Hippocampal formation (tissue), 2 donors: ENCODE measurements at places on chromosomes 7 and 10.

GRCh38 chr10:125774581-125775191 lies 935 bp downstream of the MMP21 start:
- DNase-seq, result no peak

- no peak for DNase-seq
Measured at GRCh38 chr10:114021154-114021553, 22.5 kb upstream of the ADRB1 start.

- DNase-seq, result no peak
Measured at GRCh38 chr10:6721964-6722615, 142.0 kb upstream of the PRKCQ start.

DNA sequence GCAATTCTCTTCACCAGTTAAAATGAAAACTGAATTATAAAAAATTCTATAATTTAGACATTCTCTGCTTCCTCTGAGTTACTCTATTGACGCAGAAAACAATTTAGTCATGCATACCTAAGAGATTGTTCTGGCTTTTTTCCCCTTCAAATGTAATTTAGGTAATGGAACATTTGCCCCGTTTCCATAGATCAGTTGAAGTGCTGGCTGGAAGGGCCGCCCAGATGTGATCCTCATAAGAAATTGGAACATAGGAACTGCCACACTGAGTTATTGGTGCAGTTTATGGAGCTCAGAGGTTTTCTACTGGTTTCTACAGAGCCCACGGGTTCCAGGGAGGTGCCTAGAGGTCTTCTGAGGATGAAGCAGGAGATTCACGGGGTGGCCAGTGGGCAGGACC lies 581.7 kb downstream of the SDK1 start:
- DNase-seq, result no peak

GRCh38 chr10:126663880-126664279 lies 6.6 kb downstream of the C10orf90 start:
- DNase-seq, result no peak

GRCh38 chr10:33115738-33116719 lies 158.0 kb upstream of the ITGB1 start:
- no peak for DNase-seq

DNA sequence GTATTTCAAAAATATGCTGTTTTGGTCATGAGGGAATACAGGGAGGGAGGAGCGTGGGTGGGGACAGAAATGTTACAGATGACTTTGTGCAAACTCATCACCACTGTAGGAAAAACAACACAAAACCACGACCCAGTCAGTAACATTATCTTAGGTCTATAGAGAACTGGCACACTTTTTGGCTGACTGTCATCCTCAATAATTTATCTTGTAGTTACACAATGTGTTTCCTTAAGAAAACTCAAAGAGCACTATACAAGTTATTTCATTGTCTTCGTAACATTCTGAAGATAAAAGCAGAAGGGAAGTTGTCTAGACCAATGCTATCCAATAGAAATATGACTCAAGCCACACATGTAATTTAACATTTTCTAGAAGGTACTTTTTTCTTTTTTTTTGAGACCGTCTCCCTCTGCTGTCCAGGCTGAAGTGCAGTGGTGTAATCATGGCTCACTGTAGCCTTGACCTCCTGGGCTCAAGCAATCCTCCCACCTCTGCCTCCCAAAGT lies 16.9 kb upstream of the CDK14 start:
- no peak for DNase-seq

DNA sequence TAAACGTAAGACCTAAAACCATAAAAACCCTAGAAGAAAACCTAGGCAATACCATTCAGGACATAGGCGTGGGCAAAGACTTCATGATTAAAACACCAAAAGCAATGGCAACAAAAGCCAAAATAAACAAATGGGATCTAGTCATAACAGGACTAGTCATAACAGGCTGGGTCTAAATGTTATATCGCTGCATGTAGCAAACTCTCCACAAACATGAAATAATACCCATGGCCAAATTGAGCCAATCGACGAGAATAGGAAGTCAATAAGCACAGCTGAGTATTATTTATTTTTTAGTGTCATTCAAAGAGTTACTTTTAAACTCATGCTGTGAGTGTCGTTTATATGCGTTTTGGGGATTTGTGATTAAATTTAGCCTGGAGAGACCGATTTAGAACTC lies 225.1 kb downstream of the TFEC start:
- no peak for DNase-seq

- DNase-seq, result no peak
Measured at GRCh38 chr7:96016056-96016586, 243.8 kb downstream of the DYNC1I1 start.

GRCh38 chr7:145212050-145212449 lies 376.2 kb upstream of the TPK1 start:
- DNase-seq, result peak; percentile 39

GRCh38 chr7:2750004-2750407 lies 62.0 kb downstream of the AMZ1 start:
- no peak for DNase-seq

- DNase-seq, result no peak
Measured at GRCh38 chr7:74028321-74028838, 407 bp downstream of the ELN start.

DNA sequence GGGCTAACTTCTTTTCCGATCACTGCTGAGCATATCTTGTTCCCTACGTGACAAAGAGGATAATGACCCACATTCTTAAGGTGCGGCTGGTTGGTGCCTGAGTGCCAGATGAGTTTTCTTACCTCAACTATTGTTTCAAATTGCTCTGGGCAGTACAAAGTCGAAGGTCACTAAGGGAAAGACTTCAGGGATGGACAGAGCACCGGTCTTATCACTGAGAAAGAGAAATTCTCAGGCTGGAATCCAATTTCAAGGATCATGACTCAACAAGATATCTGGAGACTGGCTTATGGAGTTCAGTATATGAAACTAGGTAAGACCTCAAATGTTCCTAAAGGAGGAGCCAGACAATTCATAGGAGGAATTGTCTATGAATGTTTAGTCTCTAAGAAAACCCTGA lies 780.3 kb downstream of the SUGCT start:
- no peak for DNase-seq

GRCh38 chr7:19530852-19531251 lies 178.0 kb downstream of the POLR1F start:
- DNase-seq, result no peak

GRCh38 chr7:11436773-11437524 lies 395.0 kb downstream of the THSD7A start:
- no peak for DNase-seq

DNA sequence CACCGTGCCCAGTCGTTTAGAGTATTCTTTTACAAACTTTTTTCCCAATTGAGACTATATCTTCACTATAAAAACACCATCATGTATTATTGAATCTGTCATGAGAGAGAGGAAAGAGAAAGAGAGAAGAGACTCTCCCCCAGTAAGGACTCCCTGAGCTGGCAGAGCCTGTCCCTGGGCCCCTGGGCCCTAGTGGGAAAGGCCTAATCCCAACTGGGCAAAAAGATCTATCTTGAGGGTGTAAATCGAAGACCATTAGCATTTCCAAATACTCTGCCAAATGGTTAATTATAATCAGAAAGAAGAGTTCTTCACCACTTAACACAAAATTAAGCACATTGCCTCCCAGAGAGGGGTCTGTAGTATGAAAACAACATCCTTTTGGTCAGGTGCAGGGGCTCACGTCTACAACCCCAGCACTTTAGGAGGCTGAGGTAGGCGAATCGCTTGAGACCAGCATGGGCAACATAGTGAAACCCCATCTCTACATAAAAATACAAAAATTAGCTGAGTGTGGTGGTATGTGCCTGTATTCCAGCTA lies 108.2 kb downstream of the SKIDA1 start:
- DNase-seq, result no peak

DNA sequence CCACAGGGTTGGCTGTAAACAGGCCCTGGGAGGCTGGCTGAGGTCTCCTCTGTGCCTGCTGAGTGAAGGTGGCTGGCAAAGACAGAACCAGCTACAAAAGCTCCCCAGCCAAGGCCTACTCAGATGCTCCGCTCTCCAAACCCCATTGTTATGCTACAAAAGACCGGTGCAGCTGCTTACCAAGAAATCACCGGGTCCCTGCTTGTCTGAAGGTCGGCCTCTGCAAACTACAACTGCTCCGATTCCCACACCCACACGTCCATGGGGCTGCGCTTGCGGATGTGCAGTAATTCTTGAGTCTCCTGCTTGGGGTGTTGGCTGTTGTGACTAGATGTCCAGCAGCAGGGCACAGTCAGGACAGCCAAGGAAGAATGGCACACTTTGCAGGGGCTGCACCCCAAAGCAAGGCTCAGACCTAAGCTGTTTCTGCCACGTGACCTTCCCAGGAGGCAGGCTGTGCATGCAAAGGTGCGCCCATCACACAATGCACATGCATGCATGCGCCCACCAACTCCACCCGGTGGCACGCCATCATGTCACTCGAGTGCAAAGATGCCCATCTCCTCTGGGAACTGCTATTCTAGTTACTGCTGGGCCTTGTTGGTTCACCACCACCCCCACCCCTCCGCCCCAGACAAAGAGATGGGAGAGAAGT lies 97.8 kb downstream of the OAT start:
- DNase-seq, result no peak

DNA sequence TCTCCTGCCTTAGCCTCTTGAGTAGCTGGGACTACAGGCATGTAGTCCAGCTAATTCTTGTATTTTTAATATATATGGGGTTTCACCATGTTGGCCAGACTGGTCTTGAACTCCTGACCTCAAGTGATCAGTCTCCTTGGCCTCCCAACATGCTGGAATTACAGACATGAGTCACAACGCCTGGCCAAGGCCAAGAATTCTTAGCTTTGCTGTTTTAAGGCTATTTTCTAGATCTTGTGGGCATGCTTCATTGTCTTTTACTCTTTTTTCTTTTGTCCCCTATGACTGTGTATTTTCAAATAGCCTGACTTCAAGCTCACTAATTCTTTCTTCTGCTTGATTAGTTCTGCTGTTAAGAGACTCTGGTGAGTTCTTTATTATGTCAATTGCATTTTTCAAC lies 56.4 kb upstream of the TAS2R16 start:
- no peak for DNase-seq

- no peak for DNase-seq
Measured at GRCh38 chr10:116654816-116655215, 34.1 kb downstream of the PNLIPRP2 start.

DNA sequence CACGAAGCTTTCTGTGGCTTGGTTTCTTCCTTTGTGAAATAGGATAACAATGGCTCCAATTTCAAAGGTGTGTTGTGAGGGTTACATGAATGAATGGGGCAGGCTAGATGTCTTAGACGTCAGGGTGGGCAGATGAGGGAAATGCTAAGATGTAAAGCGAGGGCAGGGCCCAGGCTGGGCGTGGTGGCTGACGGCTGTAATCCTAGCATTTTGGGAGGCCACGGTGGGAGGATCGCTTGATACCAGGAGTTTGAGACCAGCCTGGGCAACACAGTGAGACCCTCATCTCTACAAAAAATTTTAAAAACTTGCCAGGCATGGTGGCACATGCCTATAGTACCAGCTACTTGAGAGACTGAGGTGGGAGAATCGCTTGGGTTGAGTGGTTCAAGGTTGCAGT lies 607.7 kb upstream of the FOXK1 start:
- DNase-seq, result no peak

GRCh38 chr10:7300384-7300971 lies 110.4 kb downstream of the SFMBT2 start:
- no peak for DNase-seq

DNA sequence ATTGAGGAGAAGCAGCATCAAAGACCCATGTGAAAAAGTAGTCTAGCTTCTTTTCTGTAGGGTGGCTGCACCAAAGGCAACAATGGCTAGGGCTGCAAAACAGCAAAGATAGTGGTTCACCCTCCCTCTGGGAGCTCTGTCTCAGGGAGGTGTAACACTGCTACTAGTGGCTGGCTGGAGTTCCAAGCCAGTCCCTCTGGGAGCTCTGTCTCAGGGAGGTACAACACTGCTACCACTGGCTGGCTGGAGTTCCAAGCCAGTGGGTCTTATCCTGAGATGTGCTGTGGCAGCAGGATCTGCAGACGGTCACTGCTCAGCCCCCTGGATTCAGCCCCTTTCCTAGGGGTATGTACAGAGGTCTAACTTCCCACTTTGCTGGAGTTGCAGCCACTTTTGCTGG lies 37.9 kb upstream of the TMEM140 start:
- DNase-seq, result no peak

GRCh38 chr10:132974249-132974796 lies 32.0 kb upstream of the CFAP46 start:
- DNase-seq, result no peak

GRCh38 chr7:88205179-88205578 lies 14.7 kb downstream of the SRI start:
- DNase-seq, result no peak

GRCh38 chr7:157445956-157446295 lies 109.1 kb downstream of the DNAJB6 start:
- no peak for DNase-seq

DNA sequence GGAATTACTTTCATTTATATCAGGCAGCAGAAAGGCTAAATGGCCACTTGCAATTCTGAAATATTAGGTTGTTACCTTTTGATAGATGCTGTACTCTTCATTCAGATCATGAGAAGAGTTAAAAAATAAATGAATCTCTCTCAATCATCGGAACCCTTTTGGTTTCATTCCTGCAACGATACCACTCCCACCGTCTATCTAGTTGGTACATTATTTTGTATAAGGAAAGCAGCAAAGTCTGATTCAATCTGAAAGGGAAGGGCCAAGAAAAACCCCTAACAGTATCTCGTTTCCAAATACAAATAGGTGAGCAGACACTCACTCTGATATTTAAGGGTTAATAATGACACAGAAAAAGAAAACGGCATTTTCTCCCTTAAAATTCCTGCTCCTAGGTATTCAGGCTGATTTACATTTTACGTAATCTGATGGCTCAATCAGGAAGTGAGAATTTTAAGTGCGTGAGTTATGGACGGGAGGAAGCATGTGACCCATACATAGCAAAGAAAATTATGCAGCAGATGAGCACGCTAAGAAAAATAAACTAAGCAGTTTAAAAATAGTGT lies 209.4 kb upstream of the KLF14 start:
- no peak for DNase-seq

DNA sequence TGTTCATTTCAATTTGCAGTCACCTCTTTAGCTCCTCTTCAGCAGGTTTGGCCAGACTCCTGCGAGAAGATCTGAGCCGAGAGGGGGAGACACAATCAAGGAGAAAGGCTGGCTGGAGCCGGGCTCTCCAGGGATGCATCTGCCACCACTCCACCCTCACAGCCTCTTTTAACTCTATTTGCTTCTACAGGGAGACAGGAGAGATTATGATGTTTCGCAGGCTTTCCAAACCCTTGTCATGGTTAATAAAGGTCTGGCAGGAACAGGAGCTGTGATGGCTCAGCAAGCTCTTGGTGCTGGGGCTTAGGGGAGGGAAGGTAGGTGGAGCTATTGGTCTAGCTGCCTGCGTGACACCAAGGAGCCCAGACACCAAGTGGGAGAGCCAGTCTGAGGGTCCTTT lies 448.1 kb upstream of the PODXL start:
- no peak for DNase-seq
